ENCODE measurements at places on chromosomes 6 and 20.

DNA sequence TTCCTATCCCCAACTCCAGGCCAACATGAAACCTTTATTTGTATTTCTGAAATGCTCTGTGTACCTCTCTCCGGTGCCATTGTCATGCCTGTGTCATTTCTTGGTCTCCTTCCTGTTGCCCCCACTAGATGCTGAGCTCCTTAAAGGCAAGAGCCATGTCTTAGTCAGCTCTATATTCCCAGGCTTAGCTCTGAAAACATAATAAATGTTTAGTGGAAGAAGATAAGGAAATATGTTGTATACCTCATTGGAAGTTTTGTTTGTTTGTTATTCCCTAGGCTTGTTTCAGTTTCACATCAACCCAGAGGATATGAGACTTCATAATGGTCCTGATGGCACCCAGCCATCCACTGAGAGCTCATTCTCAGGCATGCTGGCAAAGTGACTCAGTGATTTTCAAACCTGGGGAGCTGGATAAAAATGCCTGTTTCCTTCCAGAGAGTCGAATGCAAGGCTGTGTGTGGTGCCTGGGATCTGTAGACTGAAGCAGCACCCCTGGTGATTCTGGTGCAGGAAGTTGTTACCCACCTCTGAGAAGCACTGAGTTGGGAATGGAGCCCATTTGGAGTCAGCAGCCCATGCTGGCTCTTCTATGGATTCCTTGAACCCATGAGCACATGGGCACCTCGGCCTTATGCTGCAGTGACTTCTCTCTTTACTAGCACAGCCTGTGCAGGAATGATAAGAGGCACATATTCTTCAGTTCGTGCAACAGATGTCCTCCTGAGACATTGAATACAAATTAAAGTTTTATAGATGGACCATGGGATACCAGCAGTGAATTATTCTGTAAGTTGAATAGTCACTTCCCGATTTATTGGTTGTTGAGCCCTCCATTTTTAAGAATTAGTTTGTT, 205.2 kb downstream of the FARS2 start:
- no peak for DNase-seq

GRCh38 chr6:74368746-74369145, 672.7 kb downstream of the CD109 start:
- no peak for DNase-seq

- no peak for DNase-seq
These were observed 91.0 kb downstream of the UNC5CL start for GRCh38 chr6:40947876-40948526.

GRCh38 chr20:17928633-17929311, 39.8 kb downstream of the SNX5 start:
- no peak for DNase-seq

- DNase-seq, result no peak
These were observed 19.0 kb upstream of the AFDN start for GRCh38 chr6:167807756-167808155.
